ENCODE measurements at places on chromosomes 13 and 19.
A peak's percentile ranks its signal among the peaks of the same experiment; 100 is the strongest.

DNA sequence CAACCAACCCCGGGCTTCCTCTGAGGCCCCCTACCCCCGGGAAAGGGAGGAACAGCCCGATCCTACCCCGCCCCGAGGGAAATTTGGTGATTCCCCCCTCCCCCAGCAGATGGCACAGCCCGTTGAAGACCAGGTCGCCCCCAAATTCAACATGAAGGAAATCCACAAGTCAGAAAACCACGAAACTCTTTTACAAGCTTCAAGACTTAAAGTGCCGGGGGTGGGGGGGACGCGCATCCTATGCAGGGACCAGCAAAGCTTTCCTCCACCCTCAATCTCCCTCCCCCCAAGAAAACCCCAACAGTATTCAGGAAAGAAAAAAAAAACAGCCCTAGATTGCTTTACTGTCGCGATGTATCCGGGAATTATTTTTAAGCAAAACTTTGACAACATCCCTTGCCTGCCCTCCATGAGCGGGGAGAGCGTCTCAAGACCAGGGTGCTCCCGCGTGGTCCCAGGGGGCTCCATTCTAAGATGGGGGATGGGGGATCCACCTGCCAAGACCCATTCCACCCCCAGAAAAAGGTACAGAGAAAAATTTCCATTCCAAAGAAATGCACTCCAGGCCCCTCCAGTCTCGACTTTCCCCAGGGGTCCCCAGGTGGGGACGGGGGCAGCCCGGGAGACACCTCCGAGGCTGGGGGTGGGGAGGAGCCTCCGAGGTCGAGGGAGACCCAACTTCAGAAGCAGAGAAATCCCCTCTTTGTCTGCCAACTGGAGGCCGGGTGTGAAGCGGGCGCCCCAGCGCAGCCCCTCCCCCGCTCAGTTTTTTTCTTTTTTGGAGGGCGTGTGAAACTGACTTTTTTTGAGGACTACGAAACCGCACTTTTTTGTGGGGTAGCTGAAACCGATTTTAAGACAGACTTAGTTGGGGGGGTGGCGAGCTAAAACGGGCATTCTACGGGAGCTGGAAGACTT, 1.5 kb downstream of the TCF3 start:
- DNase-seq = peak; percentile 88

GRCh38 chr19:3543150-3544057, 4.4 kb downstream of the TEKTIP1 start:
- DNase-seq = no peak

GRCh38 chr13:65913173-65913572, 1317.0 kb downstream of the PCDH9 start:
- no peak for DNase-seq

DNA sequence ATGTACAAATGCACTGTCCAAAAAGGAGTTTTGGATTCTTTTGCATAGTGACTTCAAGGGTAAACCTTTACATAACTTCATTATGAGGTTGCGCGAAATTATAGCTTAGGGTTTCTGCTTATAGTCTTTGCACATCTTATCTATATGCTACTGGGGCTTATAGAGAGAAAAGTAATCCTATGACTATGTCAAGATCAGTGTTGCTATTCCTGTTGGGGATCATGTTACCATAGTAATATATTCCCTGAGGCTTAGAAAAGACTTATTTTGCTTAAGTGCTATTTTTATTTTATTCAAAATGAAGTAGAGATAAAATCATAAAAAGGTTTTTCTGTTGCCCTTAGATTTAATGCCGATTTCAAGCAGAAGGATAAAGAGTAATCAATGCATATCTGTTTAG, 14.7 kb upstream of the POSTN start:
- no peak for DNase-seq

- DNase-seq = no peak
Measured at GRCh38 chr13:65940720-65941119, 1289.4 kb downstream of the PCDH9 start.

DNA sequence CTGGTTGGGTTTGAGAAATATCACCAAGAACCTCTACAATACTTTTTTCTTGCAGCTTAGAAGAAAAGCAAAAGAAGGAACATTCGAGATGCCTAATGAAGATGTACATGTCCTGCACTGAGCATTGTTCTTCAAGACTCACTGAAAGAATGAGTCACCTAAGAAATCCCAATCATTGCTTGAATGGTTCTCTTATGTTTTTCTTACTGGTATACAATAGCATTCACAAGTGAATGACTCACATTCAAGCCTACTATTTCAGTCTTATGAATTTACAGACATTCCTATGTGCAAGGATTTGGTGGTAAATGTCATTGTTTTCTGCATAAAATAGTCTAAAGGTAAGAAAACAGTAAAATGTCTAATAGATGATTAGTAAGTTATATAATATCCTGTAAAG, 594.6 kb downstream of the PCDH9 start:
- DNase-seq = no peak

- DNase-seq = no peak
Measured at GRCh38 chr13:95708391-95708774, 31.4 kb downstream of the DNAJC3 start.

- no peak for DNase-seq
Measured at GRCh38 chr19:38710928-38711725, 33.1 kb downstream of the CAPN12 start.

DNA sequence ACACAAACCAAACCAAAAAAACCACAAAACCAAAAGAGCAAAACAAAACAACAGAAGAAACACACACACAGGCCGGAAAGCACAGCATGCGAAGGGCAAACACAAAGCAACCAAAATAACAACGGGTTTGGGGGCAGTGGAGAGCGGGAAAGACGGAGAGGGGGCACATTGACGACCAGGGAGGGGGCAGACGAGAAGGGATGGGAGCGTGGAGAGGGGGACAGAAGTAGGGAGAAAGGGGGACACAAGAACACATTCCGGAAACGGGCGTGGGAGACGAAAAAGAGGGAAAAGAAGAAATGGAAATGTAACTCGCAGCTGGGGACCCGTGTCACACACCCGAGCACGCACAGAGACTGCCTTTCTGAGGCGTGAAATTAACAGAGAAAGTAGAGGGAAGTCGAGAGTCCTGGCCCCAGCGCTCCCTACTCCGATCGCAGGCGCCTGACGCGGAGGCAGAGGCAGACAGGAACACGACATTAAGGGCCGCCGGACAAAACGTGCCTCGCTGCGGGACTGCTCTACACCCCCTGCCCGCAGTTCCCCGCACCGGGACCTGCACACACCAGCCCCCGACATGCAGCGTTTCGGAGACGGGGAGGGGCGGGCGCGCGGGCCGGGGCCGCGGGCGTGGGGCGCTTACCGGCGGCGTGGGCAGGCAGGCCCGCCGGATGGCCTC, 652 bp downstream of the POU4F1 start:
- DNase-seq = no peak
